ENCODE measurements at places on chromosomes 5 and 9.

DNA sequence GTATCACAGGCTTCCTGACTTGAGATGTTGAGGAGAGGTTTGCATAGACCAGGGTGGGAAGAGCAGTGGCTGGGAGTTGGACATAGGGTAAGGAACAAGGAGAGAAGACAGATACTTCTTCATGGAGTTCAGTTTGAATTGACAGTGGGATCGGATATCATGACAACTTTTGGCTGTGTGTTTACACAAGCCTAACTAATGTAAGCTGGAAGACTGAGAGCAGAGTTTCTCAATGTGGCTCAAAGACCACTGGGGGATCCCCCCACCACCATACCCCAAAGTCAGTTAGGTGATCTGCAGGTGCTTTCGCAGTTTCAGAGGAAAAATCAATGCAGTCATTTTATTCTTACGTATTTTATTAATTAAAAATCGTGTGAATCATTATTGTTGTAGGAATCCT, 125.9 kb downstream of the AOPEP start:
- DNase-seq: no peak

DNA sequence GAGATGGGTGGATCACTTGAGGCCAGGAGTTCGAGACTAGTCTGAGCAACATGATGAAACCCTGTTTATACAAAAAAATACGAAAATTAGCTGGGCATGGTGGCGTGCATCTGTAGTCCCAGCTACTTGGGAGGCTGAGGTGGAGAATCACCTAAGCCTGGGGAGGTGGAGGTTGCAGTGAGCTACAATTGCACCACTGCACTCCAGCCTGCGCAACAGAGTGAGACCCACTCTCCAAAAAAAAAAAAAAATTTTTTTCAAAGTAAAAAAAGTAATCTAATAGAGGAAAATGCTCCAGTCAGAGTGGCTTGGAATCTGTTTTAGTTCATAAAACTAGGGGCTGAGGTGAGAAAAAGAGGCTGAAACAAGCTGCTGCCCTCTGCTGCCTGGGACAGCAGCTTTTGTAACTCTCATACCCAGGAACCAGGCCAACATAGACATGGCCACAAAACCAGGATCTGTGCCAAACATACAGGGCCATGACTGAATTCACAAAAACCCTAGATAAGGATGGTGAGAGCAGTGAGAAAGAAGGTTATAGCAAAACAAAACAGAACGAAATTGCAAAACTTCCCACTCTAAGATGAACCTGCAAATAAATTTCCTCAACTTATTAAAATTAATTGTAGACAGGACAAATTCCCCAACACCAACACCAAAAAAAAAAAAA, 13.1 kb upstream of the DCAF12 start:
- no peak for DNase-seq

- no peak for DNase-seq
Observed at GRCh38 chr9:70069704-70070103, 26.1 kb downstream of the MAMDC2 start.

- DNase-seq: no peak
Observed at GRCh38 chr9:110076894-110077725, 130.8 kb downstream of the C9orf152 start.

DNA sequence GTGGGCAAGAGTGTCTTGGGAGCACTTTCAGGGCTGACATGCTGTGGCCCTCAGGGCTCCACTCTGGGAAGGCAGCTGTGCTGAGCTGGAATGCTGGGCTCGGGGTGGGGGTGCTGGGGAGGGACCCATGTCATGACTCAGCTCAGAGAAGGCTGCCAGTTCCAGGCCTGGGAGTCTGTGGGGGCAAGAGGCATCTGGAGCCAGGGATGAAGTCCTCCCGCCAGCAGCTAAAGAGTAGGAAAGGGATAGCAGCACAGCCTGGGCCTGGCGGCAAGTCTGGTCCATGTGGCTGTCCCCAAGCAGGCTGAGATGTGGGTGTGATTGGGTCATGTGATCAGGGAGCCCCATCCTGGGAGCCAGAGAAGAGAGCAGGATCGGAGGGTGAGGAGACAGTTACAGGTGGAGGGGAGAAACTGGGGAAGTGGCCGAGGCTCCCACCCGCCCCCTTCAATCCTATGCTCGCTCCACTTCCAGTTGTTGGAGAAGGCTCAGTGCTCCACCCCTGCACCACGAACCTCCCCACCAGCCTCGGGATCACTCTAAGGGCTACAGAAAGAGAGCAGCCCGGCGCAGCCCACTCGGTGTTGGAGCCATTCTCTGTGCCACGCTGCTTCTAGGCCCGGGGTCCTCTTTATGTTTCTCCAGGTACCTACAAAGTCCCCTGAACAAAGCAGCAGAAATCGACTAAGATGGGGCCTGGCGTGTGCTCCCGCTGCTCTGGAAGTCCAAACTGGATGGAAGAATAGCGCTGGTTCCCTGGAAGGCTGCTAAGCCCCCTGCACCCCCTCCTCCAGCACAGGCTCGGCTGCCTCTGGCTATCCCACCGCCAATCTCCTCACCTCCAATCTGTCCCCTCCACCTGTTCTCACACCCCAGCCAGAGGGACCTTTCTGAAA, 12.0 kb downstream of the PDGFRB start:
- no peak for DNase-seq

DNA sequence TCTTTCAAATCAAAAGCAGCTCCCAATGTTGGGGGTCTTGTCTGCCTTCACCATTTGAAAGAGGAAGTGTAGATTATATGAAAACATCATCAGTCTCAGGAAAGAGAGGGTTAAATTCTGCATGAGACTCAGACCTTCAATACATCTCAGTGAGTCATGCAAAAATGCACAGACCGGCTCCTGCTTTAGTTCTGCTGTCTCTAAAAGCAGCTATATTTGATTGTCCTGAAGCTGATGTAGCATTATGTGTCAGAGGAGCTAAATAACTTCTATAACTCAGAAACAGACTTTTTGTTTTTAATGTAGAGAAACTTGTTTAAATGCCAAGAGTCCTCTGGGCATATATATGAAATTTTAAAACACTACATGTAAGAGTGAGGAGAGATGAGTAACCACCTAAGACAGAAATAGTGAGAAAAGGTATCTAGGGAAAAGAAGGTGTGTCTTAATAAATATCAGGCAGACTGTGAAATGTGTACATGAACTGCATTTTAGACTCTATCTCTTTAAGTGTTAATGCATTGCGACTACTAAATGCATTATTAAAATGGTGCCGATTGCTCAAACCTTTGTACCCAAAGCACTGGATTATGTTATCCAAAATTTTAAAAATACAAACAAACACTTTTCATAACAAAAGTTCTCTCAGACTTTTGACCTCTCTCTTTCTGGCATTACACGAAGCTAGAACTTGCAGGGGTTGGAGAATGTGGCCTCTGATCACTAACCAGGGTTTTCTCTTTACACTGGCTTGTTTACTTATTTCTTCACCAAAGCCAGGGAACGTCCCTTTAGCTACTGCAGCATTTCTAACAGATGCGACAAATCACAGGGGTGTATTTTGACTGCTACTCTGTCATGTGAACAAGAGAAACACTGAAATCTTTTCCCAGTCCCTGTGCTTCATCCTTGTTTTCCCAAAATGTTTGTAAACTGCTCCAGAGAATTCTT, 302.3 kb downstream of the ARL15 start:
- no peak for DNase-seq

DNA sequence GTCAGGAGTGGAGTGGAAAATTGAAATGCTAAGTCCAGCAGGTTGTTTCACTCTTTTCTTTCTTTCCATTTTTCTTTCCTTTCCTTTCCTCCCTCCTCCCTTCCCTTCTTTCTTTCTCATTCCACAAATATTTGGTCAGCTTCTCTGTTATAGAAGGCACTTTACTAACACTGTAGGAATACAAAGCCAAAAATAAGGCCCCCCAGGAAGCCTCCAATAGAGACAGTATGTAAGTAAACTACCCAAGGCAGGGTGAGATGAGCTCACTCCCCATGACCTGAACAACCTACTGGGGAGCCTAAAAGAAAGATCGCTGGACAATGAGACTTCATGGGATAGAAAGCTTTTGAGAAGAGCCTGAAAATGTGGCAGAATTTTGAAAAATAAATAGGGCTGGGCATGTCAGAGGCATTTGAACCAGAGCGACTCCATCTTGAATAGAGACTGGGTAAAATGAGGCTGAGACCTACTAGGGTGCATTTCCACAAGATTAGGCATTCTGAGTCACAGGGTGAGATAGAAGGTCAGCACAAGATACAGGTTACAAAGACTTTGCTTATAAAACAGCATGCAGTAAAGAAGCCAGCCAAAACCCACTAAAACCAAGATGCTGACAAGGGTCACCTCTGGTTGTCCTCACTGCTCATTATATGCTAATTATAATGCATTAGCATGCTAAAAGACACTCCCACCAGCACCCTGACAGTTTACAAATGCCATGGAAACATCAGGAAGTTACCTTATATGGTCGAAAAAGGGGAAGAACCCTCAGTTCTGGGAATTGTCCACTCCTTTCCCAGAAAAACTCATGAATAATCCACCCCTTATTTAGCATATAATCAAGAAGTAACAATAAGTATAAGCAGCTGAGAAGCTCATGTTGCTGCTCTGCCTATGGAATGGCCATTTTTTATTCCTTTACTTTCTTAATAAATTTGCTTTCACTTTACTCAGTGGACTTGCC, 158.9 kb upstream of the EGFLAM start:
- DNase-seq: no peak

DNA sequence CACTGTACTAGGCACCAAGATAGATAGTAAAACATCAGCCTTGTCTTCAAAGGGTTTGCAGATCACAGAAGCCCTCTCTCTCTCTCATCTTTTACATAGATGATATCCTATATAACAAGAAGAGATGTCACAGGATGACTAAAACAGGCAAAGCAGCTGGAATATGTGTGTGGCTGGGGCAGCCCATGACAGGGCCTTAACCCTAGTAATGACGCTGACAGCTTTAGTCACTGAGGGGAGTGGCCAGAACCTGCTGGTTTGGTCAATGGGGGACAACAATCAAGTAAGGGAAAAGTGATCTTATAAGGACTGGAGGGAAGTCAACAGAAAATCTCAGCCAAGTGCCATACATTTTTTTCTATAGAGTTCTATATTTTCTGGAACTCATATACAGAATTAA, 41.9 kb upstream of the RIC1 start:
- DNase-seq: no peak

DNA sequence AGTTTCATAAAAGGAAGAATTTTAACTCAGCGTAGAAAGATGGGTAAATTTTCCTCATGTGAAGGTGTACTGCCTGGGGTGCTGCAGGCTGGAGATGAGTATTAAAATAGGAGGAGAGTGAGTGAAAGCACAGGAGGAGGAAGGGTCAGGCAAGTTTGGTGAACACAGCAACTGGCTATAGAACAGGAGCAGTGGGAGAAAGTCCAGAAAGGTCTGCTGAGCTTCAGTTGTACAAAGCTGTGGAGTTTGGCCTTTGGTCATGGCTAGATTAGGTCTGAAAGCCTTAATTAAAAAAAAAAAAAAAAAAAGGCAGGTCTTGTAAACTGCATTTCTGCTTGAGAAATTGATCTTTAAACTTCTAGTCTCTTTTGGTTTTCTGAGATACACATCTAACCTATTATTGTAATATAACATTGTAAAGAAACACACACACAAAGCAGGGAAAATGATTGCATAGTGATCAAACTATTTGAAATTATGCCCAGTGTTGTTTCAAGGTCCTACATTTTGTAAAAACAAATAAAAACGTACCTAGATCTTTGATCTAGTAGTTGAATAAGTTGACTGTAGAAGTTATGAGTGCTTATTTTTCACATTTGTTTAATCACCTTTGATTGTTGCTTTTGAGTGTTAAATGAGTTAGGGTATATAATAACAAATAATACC, 43.6 kb downstream of the MAP3K1 start:
- no peak for DNase-seq

- DNase-seq: no peak
Observed at GRCh38 chr5:169020102-169020501, 280.8 kb downstream of the SLIT3 start.

- DNase-seq: no peak
Observed at GRCh38 chr5:69484891-69485290, 7.7 kb upstream of the OCLN start.
